ENCODE measurements at places on chromosomes 13 and 19.

- DNase-seq: peak; percentile 86
Measured at GRCh38 chr19:18086590-18087138, at the start of gene IL12RB1. IL12RB1 (minus strand) TSS chr19:18086934; CDS start chr19:18086823, 111 bp downstream.

DNA sequence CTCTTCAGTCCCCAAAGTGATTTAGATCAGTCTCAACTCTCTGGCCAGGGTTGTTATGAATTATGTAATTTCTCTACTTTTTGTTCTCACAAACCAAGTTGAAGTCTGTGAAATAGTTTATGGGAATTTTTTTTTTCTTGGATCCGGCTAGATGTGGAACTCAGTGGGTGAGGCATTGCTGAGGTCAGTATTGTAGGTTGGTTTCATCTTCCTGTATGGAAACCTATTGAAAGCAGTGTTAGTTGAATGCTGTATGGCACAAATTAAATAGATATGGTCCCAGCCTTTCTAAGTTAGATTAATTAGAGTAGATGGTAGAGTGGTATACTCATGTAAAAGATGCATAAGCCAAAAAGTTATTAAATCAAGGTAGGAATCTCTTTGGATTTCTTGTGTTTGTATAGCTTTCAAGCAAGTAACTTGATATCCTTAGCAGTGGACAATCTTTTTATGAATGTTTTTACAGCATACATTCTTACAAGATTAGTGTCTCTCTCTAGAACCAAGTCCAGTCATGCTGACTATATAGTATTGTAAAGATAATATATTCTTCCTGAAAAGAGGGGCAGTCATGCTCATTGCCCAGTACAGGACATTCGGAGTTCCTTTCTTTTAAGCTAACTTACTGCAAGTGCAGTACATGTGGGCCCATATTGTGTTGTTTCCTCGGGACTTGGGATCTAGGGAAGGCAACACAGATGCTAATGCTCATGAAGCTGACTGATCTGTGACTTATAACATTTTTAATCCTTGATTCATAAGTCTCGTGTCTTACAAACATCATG, 2541.1 kb downstream of the PCDH9 start:
- no peak for DNase-seq

GRCh38 chr13:35744144-35744543, 267.7 kb upstream of the MAB21L1 start:
- DNase-seq: no peak

GRCh38 chr19:10262771-10263170, 8.1 kb upstream of the ICAM1 start:
- DNase-seq: no peak

GRCh38 chr13:41443969-41444368, 13.4 kb upstream of the RGCC start:
- DNase-seq: no peak

DNA sequence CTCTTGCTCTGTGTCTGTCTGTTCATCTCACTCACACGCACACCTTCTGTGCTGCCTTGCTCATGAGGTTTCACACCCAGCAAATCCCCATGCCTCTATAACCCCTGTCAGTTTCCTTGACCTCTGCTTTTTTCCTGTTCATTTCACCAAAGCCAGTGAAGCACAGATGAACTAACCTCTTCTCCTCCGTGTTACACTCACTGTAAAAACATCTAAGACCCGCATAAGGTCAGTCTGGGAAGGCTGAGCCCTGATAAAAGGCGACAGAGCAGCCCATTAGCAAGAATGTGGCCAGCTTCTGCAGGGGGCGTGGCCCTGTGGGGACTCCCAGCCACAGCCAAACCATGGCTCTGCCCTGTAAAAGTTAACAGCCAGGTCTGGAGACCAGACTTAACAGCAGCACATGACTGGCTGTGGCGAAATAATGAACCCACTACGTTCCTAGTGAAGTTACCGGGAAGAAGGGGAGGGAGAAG, 42.8 kb upstream of the NPAS1 start:
- DNase-seq: no peak

GRCh38 chr13:100495455-100495854, 93.1 kb downstream of the GGACT start:
- no peak for DNase-seq
